K562 (cell line): ENCODE measurements at places on chromosomes 6 and 20. TPM values are rescaled to one million over a fixed set of nuclear protein-coding genes. Genes with fewer than 3 reads are reported as not detected.

The SLC35D3 gene
- total RNA-seq: not detected in 2 replicates

The PRPH2 gene
- 0.09 TPM in 1 of 2 replicates, not detected in the other for total RNA-seq

The CLIC5 gene
- 0.04 and 0.31 TPM in 2 replicates for total RNA-seq

The SLC22A2 gene
- not detected in 2 replicates for total RNA-seq

The MACROD2 gene
- not detected in 2 replicates for total RNA-seq
